ENCODE measurements at places on chromosomes 2 and 18.

DNA sequence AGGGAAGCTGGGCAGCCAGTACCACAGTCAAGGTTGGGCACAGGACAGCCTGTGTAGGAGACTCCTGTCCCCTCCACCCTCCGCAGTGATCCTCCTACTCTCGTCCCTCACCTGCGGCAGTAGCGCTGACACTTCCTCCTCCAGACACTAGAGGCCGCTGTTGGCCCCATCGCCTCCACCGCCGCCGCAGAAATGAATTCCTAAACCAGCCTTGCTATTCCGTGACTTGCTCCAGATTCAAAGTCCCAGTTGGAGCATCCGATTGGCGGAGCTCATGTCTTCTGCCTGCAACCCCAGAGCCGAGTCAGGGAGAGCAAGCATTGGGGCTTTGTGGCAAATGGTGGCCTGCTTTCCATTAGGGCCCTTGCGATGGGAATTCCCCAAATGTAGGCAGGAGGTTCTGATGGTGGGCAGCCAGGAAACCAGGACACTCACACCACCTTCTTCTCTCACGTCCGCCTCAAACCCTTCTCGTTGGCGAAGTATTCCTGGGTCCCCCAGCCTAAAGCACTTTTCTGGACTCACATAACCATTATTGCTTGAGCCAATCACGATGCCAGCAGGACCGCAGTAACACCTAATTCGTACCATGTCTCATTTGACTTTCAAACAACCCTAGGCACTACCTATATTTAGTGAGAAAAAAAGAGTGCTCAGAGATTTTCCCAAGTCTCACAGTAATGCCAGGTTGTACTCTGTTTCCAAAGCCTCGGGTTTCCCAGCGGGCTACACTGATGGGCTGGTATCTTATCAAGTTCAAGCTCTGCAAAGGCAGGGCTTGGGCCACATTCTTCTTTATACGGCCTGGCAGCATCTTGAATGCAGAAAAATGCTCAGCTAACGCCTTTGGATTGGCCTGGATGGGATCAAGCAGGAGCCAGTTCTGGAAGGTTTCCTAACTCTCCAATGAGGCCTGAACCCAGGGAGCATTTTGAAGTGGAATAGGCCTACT, 1.2 kb upstream of the DNAJB2 start:
- peak; percentile 82 for DNase-seq

DNA sequence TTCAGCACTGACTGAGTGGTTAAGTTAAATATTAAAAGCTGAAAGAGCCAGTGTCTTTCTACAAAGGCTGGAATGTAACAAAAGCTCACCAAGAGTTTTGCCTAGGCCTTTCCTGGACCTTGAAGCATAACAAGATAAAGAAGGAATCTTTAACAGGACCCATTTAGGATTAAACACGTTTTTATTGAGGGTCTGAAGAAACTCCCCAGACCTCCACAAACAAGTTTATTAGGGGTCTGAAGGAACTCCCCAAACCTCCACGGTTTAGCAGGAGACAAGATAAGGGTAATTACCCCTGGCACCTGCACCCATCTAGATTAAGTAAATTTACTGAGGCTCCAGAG, 104.0 kb downstream of the ACAA2 start:
- DNase-seq: no peak

- DNase-seq: no peak
These were observed 8.4 kb downstream of the GRP start for GRCh38 chr18:59228351-59228750.

DNA sequence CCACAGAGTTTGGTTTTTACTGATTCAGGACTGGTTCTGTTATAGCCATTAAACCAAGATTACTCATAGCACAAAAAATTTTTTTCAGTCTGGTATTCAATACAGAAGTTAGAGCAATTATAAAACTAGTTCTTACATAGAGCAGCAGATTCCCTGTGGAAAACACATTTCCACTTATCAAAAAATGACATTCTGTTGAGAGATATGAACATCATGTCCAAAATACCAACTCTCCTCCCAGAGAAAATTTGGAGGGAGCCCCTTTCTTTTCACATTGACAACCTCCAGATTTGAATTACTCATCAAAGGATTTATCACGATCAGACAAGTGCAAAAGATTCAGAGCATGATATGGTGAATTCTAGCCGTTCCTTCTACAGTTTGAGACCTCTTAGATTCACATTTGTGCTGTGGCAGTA, 126.8 kb upstream of the SERPINE2 start:
- no peak for DNase-seq

DNA sequence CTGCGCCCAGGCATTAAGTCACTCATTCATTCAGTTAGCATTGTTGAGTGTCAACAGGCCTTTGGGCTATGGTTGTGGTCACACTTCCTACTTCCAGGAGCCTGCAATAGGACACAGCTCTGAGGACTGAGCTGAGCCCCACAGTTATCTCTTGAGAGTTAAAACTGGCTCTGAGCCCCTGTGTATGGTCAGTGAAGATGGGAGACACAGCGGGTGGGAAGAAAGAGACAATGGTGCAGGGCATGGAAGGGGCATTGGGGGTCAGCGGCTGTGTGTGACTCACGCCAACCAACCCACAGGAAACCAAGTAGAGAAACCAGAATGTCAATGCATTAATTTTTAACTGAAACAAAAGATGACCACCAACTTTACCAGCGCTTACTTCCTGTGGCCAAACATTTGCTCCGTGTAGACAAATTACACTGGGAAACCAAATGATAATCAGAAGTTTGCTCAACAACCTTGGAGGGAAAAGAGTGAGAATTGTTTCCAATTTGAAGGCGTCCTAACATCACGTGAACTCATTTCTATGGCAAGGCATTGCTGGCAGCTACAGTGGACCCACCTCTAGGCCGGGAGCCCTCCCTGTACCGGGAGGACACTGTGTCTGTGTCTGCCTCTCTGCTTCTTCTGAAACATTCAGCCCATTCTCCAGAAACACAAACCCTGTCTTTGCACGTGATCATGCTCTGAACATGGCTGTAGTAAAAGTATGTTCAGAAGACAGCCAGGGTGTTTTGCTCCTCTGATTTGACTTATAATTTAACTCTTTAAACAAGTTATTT, 212.0 kb upstream of the ID2 start:
- no peak for DNase-seq

GRCh38 chr18:14943967-14944636, 196.1 kb downstream of the ANKRD30B start:
- no peak for DNase-seq

- no peak for DNase-seq
These were observed 162.7 kb upstream of the ETAA1 start for GRCh38 chr2:67234440-67234839.

- DNase-seq: no peak
These were observed 72.5 kb downstream of the SCG2 start for GRCh38 chr2:223529696-223530095.

GRCh38 chr2:235520787-235521186, 26.9 kb downstream of the AGAP1 start:
- no peak for DNase-seq

- DNase-seq: no peak
These were observed 89.8 kb downstream of the PRPF40A start for GRCh38 chr2:152627351-152627957.

DNA sequence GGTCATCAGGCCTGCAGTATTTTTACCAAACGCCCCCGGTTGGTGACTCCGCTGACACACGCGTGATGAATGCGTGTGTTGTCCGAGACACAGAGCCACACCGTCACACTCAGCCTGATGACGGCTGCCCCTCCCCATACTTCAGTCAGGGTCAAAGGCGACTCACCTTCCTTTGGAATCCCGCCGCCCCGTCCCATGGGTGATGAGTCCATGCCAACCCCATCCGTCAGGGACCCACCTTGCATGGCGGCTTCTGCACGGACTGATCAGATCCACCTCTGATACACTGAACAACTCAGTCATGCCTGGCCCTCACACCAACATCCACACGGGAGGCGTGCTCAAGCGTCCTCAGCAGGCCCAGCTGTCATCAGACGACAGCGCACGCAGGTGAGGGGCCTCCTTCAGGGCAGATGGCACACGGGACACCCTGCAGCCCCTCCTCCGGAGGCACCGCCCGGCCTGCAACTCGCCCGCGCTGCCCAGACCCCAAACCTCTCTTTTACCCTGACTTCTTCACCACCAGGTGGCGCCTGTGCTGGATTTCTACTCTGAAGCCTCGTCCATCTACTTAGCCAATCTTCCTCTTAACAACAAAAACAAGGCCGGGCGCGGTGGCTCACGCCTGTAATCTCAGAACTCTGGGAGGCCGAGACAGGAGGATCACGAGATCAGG, 89.2 kb downstream of the ZNF516 start:
- peak; percentile 80 for DNase-seq

DNA sequence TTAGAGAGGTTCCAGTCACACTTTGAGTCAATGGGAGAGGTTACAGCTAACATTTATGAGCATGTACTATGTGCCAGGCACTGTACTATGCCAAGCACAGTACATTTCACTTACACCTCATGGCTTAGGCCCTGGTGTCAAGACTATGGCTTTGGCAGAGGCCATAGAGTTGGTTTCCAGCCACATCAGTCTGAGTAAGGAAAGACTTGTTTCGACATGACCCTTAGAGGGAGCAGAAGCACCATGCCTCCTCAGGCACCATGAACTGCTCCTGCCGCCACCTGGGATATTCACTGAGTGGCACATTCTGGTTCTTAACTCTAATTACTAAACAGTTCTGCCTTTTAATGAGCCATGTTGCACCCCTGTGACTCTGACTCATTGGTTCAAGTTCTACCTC, 12.7 kb downstream of the DGUOK start:
- peak; percentile 15 for DNase-seq

- no peak for DNase-seq
These were observed 50.5 kb upstream of the SULT1C3 start for GRCh38 chr2:108189316-108189715.

- DNase-seq: no peak
These were observed 115.3 kb downstream of the FHOD3 start for GRCh38 chr18:36412778-36413177.

GRCh38 chr2:31110998-31111397, 27.2 kb downstream of the GALNT14 start:
- no peak for DNase-seq

GRCh38 chr2:222891890-222892289, 31.1 kb downstream of the ACSL3 start:
- no peak for DNase-seq

DNA sequence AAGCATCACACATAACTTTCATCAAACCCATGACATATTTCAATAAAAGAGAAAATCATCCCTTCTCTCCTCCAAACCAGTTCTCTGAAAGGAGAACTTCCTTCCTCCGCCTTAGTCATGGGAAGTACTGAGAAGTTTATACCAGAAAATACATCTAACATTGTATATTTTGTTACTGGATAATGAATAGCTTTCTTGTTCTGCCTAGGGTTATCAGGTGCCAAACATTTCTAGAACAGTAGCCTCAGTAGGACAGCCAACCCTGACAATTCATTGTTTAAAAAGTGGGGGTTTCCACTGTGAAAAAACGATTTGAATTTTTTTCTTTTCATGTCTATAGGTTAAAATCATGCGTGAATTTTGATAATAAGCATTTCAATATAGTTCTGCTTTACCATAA, 16.0 kb upstream of the DAW1 start:
- no peak for DNase-seq

- DNase-seq: no peak
These were observed 20.4 kb upstream of the DAPL1 start for GRCh38 chr2:158774681-158775080.

GRCh38 chr2:190979906-190980629, 33.9 kb downstream of the STAT1 start:
- no peak for DNase-seq

DNA sequence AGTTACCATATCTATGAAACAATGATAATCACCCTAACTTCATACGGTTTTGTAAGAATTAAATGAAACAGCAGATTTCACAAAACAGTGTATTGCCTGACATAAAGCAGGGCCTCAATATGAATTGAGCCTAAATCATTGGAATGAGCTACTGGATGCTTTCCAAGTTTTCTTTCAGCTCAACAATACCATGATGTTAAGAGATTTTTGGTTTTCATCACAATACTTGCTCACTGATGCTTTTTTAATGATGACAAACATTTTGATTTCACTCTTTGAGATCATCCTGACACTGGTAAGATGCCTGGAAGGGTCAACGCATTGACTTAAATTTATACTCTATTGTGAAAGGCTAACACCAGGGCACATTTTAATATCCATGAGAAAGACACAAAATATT, 377.5 kb downstream of the ZNF521 start:
- no peak for DNase-seq

- no peak for DNase-seq
These were observed 56.4 kb upstream of the ITGA6 start for GRCh38 chr2:172370821-172371455.

DNA sequence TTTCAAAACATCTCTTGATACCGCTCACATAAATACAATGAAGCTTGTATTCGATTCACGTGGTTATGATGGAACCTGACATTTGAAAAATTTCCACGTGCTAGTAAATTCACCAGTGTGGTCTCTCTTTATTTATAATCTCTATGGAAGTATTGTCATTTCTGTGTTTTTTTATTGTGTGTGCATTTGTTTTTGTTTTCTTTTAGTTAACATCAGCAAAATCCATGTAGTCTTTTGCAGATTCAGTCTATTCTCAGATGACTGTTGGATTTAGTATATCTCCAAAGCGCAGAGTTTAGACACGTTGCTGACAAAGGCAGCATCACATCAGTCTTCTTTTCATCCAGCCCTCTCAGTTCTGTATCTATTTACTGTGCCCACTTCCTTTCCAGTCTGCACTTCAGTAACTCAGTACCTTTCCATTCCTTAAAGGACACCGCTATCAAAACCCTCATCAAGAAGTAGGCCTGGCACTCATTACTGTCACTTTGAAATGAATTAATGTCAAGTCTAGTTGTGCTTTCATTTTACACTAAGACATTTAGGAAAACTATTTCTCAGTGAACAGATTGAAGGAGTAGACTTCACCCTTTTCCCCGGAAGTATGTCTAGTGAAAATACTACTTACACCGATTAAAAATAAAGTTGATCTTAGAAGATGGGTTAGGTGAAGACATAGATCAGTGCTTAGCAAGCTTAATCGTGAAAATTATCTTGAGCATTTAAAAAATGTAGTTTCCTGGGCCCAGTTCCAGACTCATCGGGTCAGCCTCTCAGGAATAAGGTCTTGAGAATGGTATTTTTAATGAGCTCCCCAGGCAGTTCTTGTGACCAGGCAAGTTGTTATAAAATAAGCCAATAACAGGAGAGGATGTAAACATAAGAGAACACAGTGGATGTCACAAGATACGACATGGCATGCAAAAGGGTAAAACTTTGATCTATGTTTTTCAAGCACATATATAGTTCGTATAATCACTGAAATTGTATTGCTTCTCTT, 506.8 kb upstream of the ZEB2 start:
- DNase-seq: no peak

DNA sequence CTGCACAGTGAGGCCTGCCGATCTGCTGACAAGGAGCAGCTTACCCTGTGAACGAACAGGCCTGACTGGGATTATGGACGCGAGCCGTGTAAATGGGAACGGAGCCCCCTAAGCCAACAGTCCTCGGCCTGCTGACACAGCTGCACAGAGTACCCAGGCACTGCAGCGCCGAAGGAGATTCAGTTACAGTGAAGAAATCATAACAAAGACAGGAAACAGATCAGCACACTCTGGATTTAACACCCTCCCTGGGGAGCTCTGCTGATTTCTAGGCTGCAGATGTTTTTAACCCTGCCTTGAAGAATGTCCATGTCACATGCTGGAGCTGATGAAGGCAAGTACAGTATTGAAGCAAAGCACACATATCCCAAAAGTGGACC, 43.4 kb downstream of the COLEC12 start:
- no peak for DNase-seq

- no peak for DNase-seq
These were observed 463.7 kb downstream of the CDH2 start for GRCh38 chr18:27713037-27713737.

GRCh38 chr2:8645176-8645831, 36.6 kb upstream of the ID2 start:
- DNase-seq: no peak
